Activated T-helper 1 cell treated with anti-CD3 and anti-CD28 coated beads, Interleukin-2, amount 50 U/mL, for 16 hours (primary cell): ENCODE measurements at places on chromosomes 6 and 20.

GRCh38 chr20:38260378-38261053, at the start of gene KIAA1755:
Gene KIAA1755 (minus strand): TSS chr20:38260735. CDS start chr20:38260500, 235 bp downstream.
- no peak for DNase-seq

DNA sequence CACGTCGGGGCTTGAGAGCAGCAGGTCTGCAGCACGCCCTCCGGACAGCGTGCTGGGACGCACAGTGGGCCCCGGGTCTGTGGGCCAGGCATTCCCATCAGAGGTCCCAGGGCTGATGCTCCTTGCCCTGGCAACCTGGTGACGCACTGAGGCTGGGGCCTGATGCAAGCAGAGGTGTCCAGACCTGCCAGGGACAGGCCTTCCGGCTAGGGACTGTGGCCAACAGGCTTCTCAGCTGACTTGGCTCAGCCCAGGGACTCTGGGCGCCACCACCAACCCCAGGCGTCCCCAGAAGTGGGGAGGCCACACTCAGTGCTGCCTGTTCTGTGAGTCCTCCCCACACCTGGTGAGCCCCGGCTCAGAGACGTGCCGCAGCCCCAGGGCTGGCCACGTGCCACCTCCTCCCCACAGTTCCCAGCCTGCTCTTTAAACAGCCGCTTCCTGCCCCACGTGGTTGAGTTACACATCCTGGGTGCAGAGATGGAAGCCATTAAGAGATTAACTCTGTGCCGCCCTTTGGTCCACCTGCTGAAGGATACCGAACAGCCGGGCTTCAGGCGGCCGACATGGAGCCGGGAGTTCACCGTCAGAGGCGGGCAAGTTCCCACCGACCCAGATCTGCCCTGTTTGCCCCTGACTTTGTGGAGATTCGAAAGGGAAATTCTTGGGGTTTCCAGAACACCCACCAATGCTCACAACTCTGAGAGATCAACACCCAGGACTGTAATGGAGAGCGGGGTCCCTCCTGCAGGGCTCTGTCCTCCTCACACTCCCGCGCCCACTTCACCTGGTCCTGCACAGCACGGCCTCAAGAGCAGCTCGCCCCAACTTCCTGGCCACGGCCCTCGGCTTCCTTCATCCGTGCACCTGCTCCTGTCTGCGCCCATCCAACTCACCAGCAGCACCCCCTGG, 37.6 kb upstream of the ZBP1 start:
- DNase-seq: no peak

- no peak for DNase-seq
Measured at GRCh38 chr6:168307695-168308021, 11.9 kb downstream of the DACT2 start.

DNA sequence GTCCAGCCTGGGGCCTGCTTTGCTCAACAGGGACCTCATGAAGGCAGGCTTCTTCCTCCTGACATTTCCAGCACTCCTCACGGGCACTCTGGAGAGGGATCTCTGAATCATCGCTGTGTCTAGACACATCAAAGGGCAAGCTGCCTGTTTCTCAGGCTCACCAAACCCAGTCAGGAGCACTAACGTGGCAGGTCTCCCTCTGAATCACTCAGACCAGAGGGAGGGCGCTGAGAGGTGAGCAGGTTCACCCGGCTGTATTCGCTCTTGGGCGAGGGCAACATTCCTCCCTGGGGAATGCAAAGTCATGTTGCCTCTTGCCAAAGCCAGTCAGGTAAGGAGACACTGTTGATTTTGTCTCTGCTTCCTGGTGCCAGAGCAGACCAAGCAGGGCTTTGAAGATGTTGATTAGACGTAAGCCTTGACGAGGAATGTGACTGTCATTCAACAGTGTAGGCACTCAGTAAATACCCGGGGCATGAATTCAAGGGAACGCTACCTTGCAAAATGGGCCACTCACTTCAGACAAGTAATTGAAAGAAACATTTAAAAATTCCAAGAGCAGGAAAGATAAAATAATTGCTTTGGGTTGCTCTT, 50.1 kb downstream of the CYP24A1 start:
- DNase-seq: no peak

- no peak for DNase-seq
Measured at GRCh38 chr6:168804331-168804730, 363.3 kb downstream of the SMOC2 start.

GRCh38 chr6:27806981-27807440, 105.2 kb downstream of the OR2B2 start:
- DNase-seq: no peak

DNA sequence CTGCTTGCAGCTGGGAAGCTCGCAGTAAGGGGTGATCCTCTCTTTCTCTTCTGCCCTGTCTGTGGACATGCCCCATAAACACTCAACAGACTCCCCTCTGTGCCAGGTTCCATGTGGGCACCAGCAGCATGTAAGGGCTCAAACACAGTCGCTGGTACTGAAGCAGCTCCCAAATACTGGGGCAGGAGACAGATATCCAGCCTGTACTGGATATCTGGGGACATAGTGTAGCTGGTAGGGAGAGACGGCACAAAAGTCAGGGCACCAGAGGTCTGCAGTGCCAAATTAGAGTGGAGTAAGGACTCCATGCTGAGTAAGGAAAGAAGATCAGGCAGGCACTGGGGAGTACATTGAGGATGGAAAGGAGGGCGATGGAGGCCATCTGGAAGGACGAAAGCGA, 48.3 kb upstream of the RSPO4 start:
- DNase-seq: no peak

DNA sequence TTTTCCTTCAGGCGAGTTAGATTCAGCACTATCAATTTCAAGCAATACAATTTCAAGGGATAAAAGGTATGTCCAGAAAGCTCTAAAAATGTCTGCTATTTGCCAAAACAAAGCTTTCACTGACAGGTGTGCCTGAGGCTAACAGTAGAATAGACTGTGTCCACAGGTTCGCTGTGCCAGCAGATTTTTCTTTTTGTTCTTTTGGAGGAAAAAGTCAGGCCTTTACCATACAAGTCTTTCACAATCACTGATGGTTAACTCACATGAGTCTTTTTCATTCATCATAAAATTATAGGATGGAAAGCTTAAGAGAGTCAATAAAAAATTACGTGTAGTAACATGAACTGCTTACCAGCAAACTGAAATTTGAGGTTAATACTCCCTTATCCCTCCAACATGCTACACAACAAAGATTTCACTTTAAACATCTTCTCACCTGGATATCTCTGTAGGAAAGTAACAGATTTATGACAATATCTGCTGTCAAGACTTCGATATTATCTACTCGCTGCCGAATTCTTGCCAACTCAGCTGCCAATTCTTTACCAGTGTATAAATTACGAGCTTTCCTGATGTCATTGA, 95.4 kb downstream of the MAP3K5 start:
- DNase-seq: no peak

DNA sequence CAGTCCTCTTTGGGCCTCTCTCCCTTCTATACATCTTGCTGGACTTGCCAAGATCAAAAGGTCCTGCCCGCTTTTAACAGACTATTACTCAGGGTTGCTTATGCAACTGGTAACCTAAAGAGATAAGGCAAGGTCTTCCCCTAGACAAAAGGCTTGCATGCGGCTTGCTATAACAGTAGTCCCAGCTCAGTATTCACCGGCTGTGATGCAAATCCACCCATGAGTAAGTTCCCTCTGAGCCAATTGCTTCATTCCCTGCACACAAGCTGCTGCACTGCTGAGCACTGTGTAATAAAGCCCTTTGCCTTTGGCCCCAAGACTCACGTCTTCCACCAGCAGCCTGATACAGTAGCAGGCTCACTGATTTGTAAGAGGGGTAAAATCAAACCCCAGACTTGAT, 363.8 kb downstream of the PRKN start:
- no peak for DNase-seq
